ENCODE measurements at places on chromosomes 3 and 15. TPM values are rescaled to one million over a fixed set of nuclear protein-coding genes. Genes with fewer than 3 reads are reported as not detected.

DNA sequence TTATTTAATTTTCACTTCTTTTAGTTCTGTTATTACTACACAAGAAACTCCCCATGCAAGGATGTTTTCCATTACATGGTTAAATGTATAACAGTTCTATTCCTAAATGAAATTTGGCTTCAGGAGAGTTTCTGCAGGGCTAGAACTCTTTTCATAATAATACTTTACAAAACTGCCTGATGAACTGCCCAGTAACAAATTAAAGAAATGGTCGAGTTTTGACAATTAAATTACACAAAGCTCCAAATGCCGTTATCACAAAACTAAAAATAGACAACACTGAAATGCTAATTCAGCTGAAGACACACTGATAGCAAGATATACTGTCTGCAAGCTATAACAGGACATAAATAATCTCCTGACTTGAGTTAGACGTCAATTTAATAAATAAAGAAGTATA, 435.2 kb upstream of the CCDC54 start:
- DNase-seq, result no peak
- no peaks in the 10 kb centered on the region for H3K4me1 ChIP-seq
- H3K27ac ChIP-seq, result no peak overlapping the region
- no peak overlapping the region for H3K4me3 ChIP-seq
- no peaks in the 10 kb centered on the region for H3K27me3 ChIP-seq

Gene FOXB1
- 2.1 TPM for total RNA-seq

DNA sequence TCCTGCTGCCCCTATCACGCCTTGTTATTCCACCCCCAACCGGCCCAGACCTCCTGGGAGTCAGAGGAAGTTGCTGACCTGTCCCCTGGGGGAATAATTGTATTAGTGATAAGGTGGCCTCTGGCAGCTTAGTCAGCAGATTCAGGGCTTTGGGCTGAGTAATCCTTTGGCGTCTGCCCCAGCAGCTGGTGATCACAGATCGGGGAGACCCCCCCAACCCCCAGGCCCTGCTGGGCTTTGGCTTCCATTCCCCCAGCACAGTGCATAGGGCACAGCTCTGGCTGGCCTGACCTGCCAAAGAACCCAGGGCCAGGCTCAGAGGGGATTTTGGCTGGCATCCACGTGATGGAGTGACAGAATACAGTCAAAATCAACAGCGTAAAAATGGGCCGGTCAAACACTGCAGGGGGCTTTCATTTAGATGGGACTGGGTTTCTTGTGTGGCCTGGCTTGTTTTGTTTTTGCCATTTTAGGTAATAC, 3.9 kb upstream of the NR2E3 start:
- H3K4me1 ChIP-seq, result peaks cover 20% of the 10 kb centered on the region
- peaks cover 4% of the 10 kb centered on the region for H3K36me3 ChIP-seq
- no peak overlapping the region for H3K27ac ChIP-seq
- no peak overlapping the region for H3K4me3 ChIP-seq
- no peak for DNase-seq

Gene LYZL4
- not detected for total RNA-seq

Data from spinal cord (tissue), 10 donors.